ENCODE measurements at places on chromosomes 2 and 18.

DNA sequence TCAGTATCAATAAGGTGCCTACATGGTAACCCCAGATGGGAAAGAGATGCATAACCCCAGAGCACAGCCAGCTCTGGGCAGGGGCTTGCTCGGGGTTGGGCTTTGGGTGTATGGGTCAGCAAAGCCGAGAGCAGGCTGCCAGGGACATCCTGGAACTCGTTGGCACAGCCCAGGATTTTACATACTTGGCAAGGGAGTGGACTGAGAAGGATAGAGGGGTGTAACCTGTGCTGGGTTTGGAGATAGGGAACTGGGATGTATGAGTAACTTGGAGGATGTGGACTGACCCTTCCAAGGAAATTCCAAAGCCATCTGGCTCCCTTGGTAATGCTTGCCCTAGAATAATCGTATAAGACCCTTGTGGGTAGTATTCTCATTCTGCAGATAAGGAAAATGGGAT is 44.2 kb downstream of the GPR39 start:
- no peak for DNase-seq

- DNase-seq = no peak
Measured at GRCh38 chr2:141611176-141611571, 519.6 kb downstream of the LRP1B start.

DNA sequence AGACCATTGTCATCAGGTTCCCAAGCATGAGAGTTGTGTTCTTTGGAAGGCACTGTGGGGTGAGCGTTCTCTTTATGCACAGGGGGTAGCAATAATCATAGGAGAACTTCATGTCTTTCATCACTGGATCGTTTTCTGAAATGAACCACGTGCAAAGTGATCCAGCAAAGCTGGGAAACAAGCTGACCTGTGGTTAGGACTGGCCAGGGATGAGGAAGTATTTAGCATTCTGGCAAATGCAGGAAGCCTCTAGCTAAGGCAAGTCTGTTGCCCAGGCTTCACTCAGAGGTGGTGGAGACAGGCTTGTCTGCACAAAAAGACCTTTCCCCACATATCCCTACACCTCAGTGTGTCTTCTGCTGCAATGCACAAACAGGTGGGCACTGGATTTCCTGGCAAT is 58.6 kb downstream of the MMADHC start:
- DNase-seq = no peak

DNA sequence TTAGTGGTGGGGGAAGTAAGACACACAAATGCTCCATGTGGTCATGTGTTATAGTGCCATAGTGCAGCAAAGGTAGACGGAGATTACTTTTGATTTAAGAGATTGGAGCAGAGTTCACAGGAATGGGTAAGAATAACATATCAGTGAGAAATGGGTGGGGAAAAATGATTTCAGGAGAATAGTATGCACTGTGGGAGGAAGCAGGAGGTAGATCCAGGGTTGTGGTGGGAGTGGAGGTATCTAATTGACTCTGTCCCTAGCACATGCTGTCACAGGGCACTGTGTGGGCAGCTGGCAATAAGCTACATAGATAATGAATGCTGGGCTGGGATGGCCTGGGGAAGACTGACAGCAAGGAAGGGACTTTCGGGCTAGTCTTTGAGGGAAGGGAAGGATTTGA is 65.3 kb downstream of the STAT1 start:
- DNase-seq = no peak

DNA sequence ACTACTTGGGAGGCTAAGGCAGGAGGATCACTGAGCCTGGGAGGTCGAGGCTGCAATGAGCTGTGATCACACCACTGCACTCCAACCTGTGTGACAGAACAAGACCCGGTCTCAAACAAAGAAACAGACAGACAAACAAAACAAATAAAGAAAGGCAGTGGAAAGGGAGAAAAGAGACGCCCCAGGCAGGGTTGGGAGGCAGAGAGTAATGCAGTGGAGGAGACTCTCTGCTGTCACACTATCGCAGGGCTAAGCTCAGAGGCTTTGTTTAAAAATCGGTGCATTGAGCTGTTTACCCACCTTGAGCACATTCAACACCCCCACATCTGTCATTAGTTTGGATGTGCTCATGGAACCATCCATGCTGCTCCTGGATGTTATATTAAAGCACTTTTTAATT is 84.2 kb upstream of the RMP24 start:
- no peak for DNase-seq

- DNase-seq = no peak
Measured at GRCh38 chr18:8368512-8369217, 240.6 kb upstream of the RAB12 start.

DNA sequence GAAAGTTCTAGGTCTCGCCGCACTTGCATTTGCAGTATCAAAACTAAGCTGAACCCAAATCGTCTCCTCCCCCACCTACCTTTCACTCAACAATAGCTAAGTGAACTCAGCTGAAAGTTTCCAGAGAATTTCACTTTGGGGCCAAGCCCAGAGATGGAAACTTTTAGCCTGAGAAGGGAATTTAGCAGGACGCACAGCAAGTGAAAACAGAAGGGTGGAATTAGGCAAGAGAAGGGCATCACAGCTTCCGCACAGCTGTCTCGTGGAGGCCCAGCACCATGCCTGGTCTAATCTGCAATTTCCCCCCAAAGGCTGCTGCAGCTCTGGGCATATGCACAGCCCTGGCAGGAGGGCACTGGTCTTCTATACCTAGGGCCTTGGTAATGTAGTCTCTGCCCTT is 262.0 kb downstream of the TNS1 start:
- no peak for DNase-seq

- no peak for DNase-seq
Measured at GRCh38 chr18:41690332-41691127, 264.5 kb upstream of the PIK3C3 start.

DNA sequence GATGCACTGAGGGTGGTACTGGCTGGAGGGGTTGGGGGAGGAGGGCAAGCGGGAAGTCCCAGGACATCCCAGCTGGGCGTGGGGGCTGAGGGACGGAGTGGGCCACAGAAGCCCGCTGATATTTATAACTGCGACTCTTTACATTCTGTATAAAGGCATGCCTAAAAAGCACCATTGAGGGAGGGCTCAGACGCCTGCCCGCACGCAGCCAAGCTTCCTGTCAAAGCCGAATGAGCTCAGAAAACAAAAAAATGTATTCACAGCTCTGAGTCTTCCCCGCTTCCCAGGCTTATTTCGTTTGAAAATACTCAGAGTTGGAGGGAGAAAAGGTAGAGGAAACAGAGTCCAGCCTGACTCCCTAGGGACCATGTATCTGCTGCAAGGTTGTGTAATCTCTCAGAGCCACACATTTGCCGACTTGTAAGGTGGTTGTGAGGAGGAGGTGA is 170.1 kb upstream of the HAAO start:
- no peak for DNase-seq

DNA sequence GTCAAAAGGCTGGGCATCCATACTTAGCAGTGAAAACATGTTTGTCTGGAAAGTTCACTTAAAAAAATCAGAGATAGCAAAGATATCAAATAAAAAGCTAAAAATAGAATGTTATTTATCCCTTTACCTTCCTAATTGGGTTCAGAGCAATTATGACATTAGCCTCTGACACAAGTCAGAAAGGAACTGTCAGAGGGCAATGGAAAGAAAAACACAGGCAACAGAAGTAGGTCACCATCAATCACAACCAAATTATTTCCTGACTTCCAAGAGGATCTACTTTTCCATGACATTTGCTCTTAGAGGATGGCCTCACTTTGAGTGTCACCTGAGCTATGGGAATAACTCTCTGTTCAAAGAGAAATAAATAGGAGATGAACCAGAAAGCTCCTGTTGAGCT is 27.5 kb downstream of the MYOM1 start:
- DNase-seq = no peak

DNA sequence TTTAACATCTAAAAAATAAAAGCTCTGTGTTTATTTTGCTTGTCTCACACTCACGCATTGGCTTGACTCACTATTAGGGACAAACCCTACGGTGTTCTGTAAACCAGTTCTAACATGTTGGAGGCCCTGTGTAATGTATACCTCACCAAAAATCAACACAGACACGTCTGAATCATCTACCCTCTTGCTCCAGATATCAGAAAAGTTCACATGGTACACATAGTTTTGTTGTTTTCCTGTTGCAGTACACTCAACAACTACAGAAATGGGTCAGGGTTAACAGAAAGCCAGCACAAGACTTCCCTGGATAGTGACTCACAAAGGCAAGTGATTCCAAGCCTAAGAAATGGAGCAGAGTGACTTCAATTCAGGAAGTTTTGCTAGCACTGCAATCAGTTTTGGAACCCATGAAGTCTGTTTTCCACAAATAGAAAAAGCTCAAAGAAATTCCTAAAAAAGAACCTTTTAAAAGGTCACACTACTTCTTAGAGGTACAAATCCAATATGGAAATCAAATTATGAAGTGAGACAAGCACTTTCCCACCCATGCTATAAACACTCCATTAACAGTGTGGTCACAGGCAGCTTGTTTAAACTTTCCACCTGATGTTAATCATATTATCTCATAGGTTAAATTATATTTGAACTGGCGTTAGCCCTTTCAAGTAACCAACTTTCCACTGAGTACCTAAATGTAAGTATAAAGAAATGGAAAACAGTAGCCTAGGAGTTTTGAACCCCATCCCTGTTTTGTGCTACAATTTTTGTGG is 87.4 kb downstream of the GAREM1 start:
- no peak for DNase-seq

GRCh38 chr2:59752512-59752911 is 800.9 kb downstream of the BCL11A start:
- no peak for DNase-seq

DNA sequence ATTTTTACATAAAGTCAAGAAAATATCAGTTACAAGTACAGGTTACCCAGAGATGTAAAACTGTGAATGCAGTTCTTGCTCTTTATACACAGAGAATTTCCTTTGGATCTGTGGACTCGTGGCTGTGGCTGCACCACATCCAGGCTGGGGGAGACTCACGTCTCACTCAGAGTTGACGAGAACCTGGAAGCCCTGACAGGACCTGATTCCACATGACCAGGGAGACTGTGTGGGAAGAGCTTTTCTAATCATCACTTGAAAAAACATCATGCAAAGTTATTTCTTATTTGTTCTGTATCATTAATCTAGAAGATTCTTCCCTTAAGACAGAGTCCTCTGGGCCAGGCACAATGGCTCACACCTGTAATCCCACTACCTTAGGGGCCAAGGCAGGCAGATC is 1159.0 kb downstream of the RPIA start:
- DNase-seq = no peak

DNA sequence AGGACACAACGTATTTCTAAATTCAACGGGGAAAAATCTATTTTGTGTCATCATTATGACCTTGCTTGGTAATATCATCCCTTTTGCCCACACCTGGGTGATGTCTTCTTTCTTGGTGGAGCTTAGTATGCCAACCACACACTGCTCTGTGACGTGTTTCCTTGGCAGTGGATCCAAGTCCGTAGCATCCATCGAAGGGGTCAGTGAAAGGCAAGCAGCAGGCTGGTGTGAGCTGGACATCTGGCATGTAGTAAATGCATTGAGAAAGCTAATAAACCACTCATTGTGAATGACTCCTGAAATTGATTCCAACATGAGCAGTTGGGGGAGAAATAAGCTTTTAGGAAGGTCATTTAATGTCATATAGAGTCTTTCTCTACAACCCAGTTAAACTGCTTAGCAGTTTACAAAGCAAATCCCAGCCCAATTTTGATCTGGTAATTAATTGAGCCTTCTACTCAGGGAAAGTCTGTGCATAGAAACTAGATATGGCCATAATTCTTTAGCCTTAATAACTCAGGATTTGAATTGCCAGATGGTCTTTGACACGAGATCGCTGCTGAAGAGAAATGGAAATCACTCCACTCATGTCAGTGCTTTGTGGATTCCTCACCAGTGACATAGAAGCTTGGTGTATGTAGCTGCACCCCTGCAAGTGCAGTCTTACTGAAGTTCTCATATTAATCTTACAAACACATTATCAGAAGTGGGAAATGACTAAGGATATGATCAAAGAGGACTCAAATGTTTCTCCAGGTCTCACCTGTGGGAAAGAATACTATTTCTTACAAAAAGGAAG is 494.8 kb downstream of the CMPK2 start:
- no peak for DNase-seq

GRCh38 chr2:224293976-224294375 is 107.9 kb downstream of the FAM124B start:
- no peak for DNase-seq

GRCh38 chr2:65661980-65662653 is 229.7 kb upstream of the SPRED2 start:
- DNase-seq = no peak

DNA sequence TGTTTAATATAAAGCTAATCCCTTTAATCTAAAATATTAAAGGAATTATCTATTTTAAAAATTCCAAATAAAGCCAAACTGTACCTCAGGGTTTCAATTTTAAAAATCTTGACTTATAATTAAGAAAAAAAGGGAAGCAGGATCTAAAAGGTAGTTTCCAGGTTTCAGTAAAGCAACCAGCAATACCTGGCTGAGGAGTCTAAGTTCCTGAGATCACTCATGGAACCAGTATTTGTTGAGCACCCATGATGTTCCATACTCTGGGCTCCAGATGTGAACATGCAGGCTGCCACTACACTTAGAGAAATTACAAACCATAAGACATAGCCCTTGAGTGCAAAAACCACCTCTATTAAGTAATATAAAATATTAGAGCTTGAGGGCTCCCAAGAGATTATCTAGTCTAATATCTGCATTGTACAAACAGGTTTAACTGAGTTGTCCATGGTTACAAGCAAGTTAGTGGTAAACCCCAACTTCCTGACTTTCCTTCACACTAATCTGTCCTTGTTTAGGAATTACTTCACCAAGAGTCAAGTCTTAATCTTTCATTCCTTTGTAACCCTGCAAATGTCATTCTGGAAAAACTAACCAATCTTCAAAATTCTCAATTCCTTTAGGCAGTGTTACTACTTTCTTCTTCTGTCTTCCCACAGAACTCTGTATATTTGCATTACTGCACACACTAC is 49.2 kb downstream of the CLASP1 start:
- no peak for DNase-seq

GRCh38 chr2:64186699-64187605 is 42.7 kb upstream of the PELI1 start:
- no peak for DNase-seq

- no peak for DNase-seq
Measured at GRCh38 chr2:200377355-200378336, 71.2 kb downstream of the SPATS2L start.

GRCh38 chr2:74391209-74391579 is 11.1 kb upstream of the DCTN1 start:
- no peak for DNase-seq

GRCh38 chr18:11947214-11948191 is 33.8 kb upstream of the IMPA2 start:
- peak; percentile 42 for DNase-seq

DNA sequence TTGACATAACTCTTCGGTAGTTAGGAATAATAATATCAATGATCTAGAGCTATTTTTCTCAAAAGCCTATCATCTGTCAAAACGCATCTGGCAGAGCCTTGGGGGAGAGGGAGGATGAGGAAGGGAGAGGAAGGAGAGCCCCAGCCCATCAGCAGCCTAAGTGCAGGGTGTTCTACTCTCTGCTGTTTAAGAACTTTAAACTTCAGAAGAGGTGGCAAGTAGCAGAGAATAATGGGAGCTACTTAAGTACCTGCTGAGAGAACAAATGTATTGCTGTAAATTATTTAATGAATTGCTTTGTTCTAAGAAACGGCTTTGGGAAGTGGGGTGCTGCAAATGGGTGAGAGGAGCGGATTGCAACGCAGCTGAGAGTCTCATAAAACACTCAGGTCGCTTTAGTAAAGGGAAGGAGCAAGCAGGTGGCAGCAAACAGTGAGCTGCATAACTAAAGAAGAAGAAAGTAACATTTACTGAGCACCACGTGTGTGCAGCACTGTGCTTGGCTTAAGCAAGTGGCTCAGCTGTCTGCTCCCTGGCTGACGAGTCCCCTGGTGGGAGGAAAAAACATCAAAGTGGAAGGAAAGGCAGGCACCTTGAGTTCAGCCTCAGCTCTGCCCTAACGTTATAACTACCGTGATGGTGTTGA is 26.3 kb upstream of the SH3RF3 start:
- no peak for DNase-seq
